MG63 (cell line): ENCODE measurements at places on chromosomes 4 and X.
A peak's percentile ranks its signal among the peaks of the same experiment; 100 is the strongest.

DNA sequence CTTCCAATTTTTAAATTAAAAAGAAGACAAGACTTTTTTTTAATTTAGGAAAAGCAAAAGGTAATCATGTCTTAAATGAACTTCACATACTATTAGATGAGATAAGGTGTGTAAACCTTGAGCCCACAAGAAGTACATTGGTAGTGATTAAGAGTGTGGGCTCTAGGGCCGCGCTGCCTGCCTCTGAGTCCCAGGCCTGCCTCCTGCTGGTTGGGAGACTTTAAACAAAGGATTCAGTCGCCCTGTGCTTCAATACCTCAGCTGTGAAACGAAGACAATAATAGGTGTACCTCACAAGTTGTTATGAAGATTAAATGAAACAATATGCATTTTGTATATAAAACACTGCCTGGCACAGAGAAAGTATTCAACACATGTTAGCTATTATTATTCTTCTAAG lies 95.9 kb upstream of the MYOZ2 start:
- DNase-seq, result no peak

GRCh38 chr4:113434247-113434587 lies 327.3 kb downstream of the CAMK2D start:
- DNase-seq, result no peak

DNA sequence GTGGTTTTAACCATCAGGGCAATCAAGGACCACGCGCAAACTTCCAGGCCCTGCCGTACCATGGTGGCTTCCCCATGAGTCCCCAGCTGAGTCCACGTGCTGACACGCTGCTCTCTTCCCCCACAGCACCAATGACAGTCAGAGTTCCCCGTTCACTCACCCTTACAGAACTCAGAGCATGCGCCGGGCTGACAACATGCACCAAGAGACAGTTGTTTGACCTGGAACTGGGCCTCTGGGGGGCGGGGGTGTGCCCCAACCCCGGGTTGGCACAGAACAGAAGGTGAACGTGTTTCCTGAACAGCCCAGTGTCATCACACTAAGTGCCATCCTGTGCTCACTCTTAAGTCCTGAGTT lies 29.4 kb downstream of the IRF2 start:
- no peak for DNase-seq

DNA sequence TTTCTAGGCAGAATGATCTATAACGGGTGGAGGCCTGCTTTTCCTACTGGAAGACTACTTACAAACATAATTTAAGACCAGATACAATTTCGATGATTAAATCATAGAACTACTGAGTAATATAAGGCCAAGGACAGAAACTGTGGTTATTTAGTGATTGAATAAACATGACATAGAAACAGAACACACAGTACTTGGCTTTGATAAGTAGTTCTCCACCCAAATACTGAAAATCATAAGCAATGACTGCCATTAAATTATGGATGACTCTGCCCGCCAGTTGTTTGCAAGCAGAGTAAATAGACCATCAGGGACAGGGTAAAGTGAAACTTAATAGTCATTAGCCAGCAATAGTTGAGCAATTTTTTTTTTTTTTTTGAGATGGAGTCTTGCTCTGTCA lies 17.2 kb upstream of the SMIM14 start:
- DNase-seq, result no peak

DNA sequence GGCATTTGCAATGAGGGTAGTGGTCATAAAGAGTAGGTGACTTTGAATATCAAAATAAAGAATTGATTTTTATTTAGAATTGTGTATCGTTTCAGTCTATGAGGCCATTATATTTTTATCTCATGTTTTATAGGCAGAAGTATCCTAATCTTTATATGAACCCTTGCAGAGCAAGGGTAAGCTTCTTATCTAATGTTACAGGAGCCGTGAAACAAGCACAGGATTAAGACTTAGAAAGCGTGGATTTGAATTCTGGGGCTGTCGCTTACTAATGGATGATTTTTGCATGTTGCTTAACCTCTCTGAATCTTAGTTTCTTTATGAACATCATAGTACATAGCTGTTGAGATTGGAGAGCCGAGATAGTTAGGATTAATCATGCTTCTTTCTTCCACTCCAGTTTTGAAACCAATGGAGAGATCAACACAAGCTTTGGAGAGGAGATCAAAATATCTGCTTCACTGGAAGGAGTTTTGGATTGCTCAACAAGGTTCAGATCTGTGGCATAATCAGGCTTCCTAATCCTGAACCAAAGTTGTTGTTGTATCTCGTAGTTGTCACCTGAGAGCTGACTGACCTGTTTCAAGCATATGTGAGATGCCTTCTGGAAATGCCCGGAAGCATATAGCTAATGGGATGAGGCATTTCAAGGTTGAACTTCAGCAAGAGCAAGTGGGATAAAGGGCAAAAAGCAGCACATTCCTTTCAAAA lies 166.9 kb upstream of the GK2 start:
- DNase-seq, result no peak

GRCh38 chrX:150536455-150537116 lies 31.8 kb upstream of the MTM1 start:
- no peak for DNase-seq

- no peak for DNase-seq
These were observed 39.0 kb downstream of the SH3RF1 start for GRCh38 chr4:169231647-169232262.

GRCh38 chrX:95040104-95040503 lies 1366.1 kb downstream of the FAM133A start:
- no peak for DNase-seq

GRCh38 chr4:141153751-141154510 lies 20.7 kb upstream of the RNF150 start:
- no peak for DNase-seq

- no peak for DNase-seq
These were observed 1.6 kb downstream of the RPL10 start for GRCh38 chrX:154399527-154400368.

DNA sequence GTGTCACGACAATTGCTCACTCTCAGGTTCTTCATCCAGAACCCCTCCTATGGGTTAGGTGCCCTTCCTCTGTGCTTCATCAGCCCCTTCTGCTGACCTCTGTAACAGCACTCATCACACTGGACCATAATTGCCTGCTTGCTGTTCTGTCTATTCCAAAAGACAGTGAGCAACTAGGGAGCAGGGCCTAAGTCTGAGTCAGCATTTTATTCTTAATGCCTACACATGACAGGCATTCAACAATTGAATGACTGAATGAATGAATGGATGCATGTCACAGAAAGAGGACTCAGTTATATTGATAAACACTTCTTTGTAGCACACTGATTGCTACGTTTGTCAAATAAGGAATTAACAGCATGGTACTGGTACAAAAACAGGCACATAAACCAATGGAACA lies 317.0 kb downstream of the ZIC3 start:
- no peak for DNase-seq

DNA sequence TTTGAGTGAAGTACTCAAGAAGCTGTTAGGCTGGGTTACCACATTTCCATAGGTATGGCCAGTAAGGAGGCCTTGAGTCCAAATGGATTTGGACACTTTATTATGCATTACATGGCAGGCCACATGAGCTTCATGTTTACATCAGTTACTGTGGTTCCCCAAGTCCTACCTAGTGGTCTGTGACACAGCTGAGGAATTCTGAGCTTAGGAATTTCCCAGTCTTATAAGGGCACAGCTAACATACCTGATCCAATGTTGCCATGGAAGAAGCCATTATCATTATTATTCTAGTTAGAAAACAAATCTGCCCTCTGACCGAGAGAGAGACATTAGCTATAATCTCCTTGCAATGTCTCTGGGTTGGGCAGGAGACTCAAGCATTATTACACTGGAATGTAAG lies 174.4 kb upstream of the NUDT10 start:
- DNase-seq, result no peak

DNA sequence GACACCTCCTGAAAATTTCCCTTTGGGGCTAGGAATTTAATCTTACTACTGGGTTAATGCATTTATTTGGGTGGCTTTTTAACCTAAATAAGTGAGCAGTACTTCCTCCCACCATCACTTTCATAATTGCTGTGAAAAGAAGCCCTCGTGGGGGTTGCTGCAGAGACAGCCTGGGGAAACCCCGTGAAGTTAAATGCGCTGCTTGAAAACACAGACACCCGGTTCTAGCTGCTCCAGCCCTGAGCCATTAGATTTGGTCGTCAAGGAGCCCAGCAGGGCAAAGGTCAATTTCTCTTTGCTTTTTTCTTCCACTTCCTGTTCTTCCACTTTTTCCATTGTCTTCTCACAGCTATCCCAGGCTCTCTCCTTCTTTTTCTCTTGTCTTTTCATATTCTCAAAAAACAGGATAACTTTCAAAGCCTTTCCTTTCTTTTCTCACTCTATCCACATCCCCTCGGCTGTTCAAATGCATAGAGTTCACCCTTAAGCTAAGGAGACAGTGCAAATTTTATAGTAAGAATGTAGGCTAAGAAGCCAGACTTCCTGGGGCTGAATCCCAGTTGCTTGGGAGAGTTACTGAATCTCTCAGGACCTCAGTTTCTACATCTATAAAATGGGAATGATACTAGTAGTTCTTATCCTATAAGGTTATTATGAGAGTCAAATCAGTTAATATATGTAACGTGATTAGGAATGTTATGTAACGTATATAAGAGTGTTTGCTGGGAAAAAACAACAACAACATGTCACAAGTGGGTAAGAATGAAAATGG lies 91.5 kb upstream of the ZNF827 start:
- no peak for DNase-seq

DNA sequence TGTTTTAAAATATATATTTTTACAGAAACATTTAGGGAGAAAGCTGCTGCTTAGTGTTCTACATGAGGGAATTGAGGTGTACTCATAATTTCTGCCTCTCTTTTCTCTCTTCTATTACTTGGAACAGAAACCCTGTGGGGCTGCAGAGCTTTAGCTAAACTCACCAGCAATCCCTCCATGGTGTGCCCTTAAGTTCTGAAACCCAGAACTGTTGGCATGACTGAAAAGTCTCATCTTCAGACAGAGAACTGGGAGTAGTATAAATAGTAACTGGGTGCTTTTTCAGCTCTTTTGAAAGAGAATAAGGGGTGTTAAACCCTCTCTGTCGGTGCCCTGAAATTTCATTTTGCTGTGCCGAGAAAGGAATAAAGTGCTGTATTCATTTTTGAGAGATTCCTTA lies 294.9 kb upstream of the BOD1L1 start:
- DNase-seq, result no peak

GRCh38 chrX:130975947-130976346 lies 72.9 kb upstream of the ENOX2 start:
- peak; percentile 24 for DNase-seq

GRCh38 chrX:36986231-36986630 lies 21.9 kb upstream of the FAM47C start:
- no peak for DNase-seq

GRCh38 chrX:6708041-6708440 lies 173.1 kb upstream of the VCX3A start:
- DNase-seq, result no peak

DNA sequence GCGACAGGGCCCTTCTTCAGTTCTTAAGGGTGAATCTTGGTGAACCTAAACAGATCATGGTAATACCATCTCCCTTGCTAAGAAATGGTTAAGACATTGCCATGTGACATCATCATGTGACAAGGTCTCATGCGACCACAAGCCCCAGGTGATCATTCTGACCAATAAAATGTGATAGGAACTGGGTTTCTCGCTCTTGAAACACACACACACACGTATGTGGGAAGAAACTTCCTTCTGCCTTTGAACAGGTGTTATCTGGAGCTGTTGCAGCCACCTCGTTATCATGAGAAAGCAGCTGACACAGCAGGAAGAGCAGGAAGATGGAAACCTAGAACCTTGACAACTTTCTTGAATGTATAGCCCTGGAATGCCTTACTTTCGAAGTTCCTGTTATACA lies 10.2 kb downstream of the SOD3 start:
- DNase-seq, result no peak

- DNase-seq, result no peak
These were observed 4.6 kb upstream of the TLR2 start for GRCh38 chr4:153679486-153679885.

- peak; percentile 0 for DNase-seq
These were observed 227.6 kb upstream of the HDX start for GRCh38 chrX:84729809-84730208.

GRCh38 chrX:129772796-129773431 lies 6.8 kb upstream of the SASH3 start:
- DNase-seq, result no peak

GRCh38 chr4:143270256-143270838 lies 66.3 kb upstream of the GAB1 start:
- DNase-seq, result peak; percentile 48

DNA sequence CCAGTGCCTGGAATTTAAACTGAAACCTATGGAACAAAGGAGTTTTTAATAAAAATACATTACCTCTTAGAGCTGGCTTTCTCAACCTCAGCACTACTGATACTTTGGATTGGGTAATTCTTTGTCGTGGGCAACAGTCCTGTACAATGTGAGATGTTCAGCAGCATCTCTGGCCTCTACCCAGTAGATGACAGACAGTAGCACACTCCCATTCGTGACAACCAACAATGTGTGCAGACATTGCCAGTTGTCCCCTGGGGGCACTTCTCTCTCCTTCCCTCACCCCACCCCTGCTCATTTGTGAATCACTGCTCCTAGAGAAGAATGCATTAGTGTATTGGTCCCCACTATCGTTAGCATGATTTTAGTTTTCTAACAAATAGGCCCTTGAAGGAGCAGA lies 16.2 kb downstream of the GPAT3 start:
- no peak for DNase-seq

GRCh38 chr4:72663828-72664227 lies 94.8 kb upstream of the ADAMTS3 start:
- DNase-seq, result no peak

DNA sequence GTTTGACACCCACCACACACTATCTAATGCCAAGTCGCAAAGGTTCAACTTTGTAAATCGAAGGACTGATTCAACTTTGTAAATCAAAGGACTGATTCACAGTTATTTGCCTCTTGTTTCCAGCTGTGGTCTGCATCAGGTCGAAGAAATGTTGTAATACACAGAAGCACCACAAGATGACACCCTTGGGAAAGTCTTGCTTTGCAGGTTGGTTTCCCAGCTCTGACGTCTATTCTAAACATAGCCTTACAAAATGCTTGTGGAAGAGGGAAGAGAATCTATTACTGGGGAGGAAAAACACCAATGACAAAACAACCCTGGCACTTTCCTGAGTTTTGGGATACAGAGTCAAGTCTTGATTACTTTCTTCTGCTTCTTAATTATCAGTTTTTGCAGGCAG lies 35.3 kb downstream of the SUPT20HL1 start:
- DNase-seq, result peak; percentile 15

GRCh38 chr4:168153596-168154440 lies 61.5 kb downstream of the ANXA10 start:
- peak; percentile 78 for DNase-seq

DNA sequence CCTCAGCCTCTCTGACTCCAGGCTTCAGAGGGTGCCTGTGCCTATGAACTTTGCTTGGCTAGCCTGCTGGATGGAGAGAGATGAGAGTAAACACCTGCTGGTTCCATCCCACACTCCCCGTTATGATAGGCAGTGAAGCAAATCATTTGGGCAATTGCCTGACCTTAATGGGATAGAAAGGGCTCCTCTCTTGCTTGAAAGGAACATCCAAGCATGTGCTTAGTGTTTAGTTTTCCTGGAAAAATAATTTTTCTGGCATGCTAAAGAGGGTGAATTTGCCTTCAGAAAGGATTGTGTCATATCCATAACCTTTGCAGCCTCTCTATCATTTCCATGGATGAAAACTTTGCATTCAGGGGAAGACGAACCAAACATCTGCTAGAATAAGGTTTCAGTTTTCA lies 10.8 kb downstream of the PLAC1 start:
- DNase-seq, result no peak

GRCh38 chr4:141329174-141329569 lies 108.5 kb downstream of the ZNF330 start:
- DNase-seq, result no peak

- DNase-seq, result no peak
These were observed 289.5 kb downstream of the USP46 start for GRCh38 chr4:52369649-52370048.

GRCh38 chrX:22249371-22249770 lies 23.3 kb upstream of the CBLL2 start:
- DNase-seq, result no peak
